ENCODE measurements at places on chromosomes 3 and 15. TPM values are rescaled to one million over a fixed set of nuclear protein-coding genes. Genes with fewer than 3 reads are reported as not detected.

The FETUB gene
- total RNA-seq, result not detected

- DNase-seq, result no peak
These were observed 53.3 kb upstream of the MELTF start for GRCh38 chr3:197082871-197083270.

DNA sequence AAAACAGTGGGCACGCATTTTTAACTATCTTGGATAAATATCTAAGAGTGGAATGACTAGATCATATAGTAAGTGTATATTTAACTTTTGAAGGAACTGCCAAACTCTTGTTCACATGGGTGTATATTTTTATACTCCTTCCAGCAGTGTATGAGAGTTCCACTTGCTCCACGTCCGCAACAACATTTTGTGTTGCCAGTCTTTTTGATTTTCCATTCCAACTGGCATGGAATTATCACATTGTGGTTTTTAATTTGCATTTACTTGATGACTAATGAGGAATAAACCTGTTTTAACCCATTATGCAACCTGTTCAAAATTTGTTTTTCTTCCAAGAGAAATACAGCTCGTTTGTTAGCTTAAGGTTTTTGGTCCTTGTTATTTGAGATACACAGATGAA, 51.6 kb downstream of the ZNF621 start:
- no peak for DNase-seq

DNA sequence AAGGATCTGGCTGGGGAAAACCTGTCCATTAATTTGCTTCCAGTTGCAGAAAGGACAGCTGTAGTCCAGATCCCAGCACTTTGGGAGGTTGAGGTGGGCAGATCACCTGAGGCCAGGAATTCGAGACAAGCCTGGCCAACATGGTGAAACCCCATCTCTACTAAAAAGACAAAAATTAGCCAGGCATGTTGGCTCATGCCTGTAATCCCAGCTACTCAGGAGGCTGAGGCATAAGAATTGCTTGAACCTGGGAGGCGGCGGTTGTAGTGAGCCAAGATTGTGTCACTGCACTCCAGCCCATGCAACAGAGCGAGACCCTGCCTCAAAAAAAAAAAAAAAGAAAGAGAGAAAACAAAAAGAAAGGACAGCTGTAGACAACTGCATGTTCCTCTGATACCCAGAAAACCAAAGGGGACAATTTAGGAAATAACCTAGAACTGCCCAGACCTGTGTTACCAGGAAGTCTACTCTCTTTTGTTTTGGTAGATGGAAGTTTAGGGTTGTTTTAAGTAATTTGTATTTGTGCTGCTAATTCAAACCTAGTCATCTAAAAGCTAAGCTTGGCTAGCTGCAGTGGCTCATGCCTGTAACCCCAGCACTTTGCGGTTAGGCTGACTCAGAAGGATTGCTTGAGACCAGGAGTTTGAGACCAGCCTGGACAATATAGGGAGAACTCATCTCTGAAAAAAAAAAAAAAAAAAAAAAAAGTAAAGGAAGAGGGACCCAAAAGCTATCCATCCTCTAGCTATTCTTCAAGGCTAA, 22.7 kb downstream of the EXD1 start:
- peak; percentile 23 for DNase-seq

DNA sequence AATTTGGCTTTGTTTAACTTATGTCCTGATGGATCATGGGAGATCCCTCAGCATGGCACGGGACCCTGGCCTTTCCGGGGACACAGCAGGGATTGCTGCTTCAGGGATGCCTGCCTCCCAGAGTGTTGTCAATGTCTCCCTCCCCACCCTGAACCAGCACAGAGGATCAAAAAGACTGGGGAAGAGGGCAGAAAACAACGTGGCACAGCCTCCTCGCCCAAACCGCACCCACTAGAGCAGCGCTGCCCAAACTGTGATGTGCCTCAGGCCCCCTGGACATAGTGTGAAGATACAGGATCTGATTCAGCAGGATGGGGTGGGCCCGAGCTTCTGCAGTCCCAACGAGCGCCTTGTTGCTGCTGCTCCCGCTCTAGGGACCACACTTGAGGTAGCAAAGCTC, 34.5 kb downstream of the SLC6A20 start:
- no peak for DNase-seq

Measured in fibroblast of villous mesenchyme (primary cell).